ENCODE measurements at places on chromosomes 16 and 17. TPM values are rescaled to one million over a fixed set of nuclear protein-coding genes. Genes with fewer than 3 reads are reported as not detected.

The HSPB9 gene
- 0.24 TPM for polyA plus RNA-seq

DNA sequence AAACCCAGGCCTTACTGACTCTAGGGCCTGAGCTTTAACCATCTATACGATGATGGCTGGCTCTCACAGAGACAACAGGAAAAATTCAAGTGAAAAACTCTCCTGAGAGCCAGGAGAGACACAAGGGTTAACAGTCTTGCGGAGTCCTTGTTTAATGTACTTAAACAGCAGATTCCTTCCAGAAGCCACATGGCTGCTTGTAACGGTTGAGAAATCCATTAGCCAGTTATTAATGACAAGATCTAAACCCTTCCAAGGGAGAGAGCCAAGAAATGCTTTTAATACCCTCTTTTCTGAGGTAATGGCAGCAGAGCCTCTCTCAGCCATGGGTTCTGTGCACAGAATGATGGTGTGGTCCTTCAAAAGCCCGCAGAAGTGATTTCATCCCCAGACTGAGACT is 5.2 kb upstream of the ALDOA start:
- H3K27ac ChIP-seq, result no peak overlapping the region
- no peaks in the 10 kb centered on the region for H3K36me3 ChIP-seq
- H3K4me3 ChIP-seq, result no peak overlapping the region
- DNase-seq, result no peak
- peaks cover 5% of the 10 kb centered on the region for H3K4me1 ChIP-seq
- no peaks in the 10 kb centered on the region for H3K27me3 ChIP-seq

DNA sequence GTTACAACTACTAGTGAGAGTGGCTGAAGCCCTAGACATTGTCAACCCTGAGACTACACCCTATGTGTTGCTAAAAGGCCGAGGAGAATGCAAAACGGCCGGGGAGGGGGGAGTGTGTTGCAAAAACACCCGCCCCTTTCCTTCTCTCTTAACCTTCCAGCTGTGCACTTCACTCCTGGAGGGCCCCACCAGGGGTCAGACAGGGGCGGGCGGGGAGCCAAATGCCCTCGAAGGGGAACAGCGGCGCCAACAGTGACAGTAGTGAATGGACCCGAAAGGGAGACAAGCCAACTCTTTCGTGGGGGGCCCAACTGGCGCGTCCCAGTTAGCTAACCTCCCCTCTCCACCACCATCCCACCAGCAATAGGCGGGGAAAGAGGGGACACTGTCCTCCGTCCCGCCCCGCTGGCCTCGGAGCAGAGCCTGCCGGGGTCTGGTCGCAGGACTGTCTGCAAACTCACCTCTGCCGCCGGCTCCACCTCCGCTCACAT is 352 bp downstream of the MARF1 start:
- peaks cover 48% of the 10 kb centered on the region for H3K4me1 ChIP-seq
- peak overlapping the region; percentile 99 for H3K27ac ChIP-seq

GRCh38 chr17:64091571-64091970 is 38.4 kb downstream of the ERN1 start:
- H3K36me3 ChIP-seq, result no peaks in the 10 kb centered on the region
- no peak overlapping the region for H3K27ac ChIP-seq
- peaks cover 9% of the 10 kb centered on the region for H3K4me1 ChIP-seq
- no peak for DNase-seq
- no peaks in the 10 kb centered on the region for H3K27me3 ChIP-seq

The PPP1R1B gene
- polyA plus RNA-seq, result not detected

The FOXC2 gene
- polyA plus RNA-seq, result not detected

The SNX20 gene
- 40.3 TPM for polyA plus RNA-seq

GRCh38 chr16:53787423-53787822 is 83.5 kb downstream of the FTO start:
- H3K36me3 ChIP-seq, result peaks cover 4% of the 10 kb centered on the region
- no peak overlapping the region for H3K4me3 ChIP-seq
- DNase-seq, result no peak
- no peaks in the 10 kb centered on the region for H3K27me3 ChIP-seq
- H3K4me1 ChIP-seq, result peaks cover 27% of the 10 kb centered on the region

DNA sequence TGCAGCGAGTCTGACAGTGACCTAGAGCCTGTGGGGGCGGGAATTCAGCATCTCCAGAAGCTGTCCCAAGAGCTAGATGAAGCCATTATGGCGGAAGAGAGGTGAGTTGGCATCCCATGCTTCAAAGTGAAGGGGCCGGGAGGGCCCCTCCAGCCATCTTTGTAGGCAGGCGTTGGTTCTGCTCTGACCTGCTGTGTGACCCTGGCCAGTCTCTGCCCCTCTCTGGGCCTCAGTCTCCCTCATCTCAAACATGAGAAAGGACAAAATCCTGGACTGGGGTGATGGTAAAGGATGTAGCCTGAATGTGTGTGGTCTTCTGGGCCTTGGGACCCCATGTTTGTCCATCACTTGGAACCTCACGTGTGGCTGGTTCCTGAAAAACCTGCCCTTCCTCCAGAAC is 5.1 kb downstream of the PIMREG start:
- H3K27me3 ChIP-seq, result no peaks in the 10 kb centered on the region
- no peaks in the 10 kb centered on the region for H3K36me3 ChIP-seq
- H3K4me3 ChIP-seq, result no peak overlapping the region
- no peak for DNase-seq
- H3K27ac ChIP-seq, result no peak overlapping the region
- H3K4me1 ChIP-seq, result peaks cover 27% of the 10 kb centered on the region

DNA sequence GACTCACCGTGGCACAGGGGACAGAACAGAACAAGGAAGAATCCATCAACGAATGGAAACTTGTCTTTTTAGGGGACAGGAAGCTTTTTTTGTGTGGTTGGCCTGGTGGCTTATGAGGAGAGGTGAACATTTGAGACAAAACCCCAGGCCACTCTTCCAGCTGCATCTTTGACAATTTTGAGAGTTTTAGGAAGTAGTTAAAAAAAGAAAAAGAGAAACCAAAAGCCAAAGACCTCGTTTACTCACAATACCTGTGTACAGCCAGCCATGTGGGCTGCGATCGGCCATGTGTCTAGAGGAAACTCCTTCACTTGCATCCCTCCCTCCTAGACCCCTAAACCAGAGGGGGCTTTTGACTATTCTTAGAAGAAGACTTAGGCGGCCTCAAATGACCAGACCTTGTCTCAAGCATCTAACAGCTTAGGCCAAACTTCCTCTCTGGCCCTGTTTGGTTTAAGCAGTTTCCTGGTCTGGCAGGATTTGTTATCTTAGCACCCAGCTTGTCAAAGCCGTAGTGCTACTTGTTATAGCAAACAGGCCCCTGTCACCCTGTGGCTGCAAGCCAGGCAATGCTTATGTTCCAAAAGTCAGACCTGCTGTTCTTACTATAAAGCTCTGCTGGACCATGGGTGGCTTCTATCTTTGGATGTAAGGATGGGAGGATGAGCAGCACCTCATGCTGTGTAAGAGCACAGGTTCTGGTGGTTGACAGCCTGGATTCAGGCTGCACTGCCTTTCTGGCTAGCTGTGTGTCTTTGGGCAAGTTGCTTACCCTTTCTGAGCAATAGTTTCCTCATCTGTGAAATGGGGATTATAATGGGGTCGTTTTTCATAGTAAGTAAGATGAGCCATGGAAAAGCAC is 17.7 kb downstream of the KSR1 start:
- peak overlapping the region; percentile 91 for H3K27ac ChIP-seq
- peaks cover 65% of the 10 kb centered on the region for H3K4me1 ChIP-seq
- H3K36me3 ChIP-seq, result no peaks in the 10 kb centered on the region
- DNase-seq, result peak; percentile 45
- no peaks in the 10 kb centered on the region for H3K27me3 ChIP-seq
- H3K4me3 ChIP-seq, result peak overlapping the region; percentile 73

DNA sequence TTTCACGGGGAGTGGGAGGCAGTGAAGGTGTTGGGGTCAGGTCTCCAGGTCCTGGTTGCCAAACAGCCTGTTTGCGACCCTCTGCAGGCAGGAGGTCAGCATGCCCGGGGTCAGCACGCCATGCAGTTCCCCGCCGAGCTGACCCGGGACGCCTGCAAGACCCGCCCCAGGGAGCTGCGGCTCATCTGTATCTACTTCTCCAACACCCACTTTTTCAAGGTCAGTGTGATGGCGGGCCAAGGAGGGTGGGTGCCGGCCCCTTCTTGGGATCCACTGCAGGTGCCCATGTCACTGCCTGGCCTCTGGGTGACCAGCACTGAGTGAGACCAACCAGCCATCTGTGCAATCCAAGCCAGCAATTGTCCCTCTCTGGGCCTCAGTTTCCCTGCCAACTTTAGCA is 21.3 kb downstream of the ADGRG5 start:
- DNase-seq, result no peak
- H3K4me3 ChIP-seq, result no peak overlapping the region
- H3K36me3 ChIP-seq, result peaks cover 18% of the 10 kb centered on the region

GRCh38 chr17:20241855-20242254 is 225.5 kb downstream of the LGALS9B start:
- no peaks in the 10 kb centered on the region for H3K4me1 ChIP-seq
- peak overlapping the region; percentile 21 for H3K27ac ChIP-seq
- DNase-seq, result no peak
- H3K36me3 ChIP-seq, result peaks cover 13% of the 10 kb centered on the region
- no peak overlapping the region for H3K4me3 ChIP-seq
- no peaks in the 10 kb centered on the region for H3K27me3 ChIP-seq

- peaks cover 11% of the 10 kb centered on the region for H3K27me3 ChIP-seq
- peaks cover 10% of the 10 kb centered on the region for H3K4me1 ChIP-seq
- no peak for DNase-seq
These were observed 21.9 kb downstream of the ADORA2B start for GRCh38 chr17:15966879-15967248.

DNA sequence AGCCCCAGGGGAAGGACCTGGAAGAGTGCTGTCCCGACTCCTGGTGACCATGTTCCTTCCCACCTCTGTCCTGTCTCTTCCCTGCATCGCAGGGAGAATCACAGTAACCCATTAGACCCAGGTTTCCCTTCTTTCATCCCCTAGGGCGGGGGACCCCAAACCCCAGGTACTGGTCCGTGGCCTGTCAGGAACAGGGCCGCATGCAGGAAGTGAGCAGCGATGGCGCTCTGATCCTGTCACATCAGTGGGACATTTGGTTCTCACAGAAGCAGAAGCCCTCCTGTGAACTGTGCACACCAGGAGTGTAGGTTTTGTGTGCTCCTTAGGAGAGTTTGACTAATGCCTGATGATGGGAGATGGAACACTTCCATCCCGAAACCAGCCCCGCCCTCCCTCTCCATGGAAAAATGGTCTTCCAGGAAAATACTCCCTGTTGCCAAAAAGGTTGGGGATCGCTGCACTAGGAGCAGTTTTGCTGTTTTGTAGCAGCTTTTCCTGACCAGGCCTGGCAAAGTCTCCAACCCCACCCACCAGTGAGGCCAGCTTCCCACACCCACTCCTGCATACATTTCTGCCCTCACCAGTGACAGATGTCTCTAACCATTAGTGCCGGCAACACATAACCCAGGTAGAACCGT is 10.5 kb downstream of the MNT start:
- peaks cover 43% of the 10 kb centered on the region for H3K4me1 ChIP-seq
- H3K4me3 ChIP-seq, result no peak overlapping the region

DNA sequence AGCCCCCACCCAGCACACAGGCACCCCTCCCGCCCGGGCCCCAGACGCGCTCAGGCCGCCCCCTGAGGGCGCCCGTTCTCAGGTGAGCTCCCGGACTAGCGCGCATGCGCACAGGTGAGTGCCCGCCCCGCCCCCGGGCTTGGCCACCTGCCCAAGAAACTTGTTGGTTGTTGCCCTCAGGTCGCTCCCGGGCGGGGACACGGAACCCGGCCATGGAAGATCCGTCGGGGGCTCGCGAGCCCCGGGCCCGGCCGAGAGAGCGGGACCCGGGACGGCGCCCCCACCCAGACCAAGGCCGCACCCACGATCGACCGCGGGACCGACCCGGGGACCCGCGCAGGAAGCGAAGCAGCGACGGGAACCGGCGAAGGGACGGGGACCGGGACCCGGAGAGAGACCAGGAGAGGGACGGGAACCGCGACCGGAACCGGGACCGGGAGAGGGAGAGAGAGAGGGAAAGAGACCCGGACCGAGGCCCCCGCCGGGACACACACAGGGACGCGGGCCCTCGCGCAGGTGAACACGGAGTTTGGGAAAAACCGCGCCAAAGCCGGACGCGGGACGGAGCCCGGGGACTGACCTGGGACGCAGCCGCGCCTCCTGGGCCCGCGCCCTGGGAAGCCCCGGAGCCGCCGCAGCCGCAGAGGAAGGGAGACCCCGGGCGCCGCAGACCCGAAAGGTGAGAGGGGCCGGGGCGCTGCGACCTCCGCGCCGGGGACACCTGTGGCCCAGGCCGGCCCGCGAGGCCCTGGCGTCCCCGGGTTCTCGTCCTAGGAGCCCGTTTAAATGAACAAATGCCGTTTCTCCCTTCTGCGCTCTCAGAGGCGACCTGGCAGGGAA is at the start of gene MARVELD3:
Gene MARVELD3, plus strand, starts transcription at position 167 of the 840 bp plus-strand sequence. Its CDS starts 46 bp downstream, at position 213.
- H3K27me3 ChIP-seq, result peaks cover 11% of the 10 kb centered on the region
- no peaks in the 10 kb centered on the region for H3K36me3 ChIP-seq

The CCL7 gene
- polyA plus RNA-seq, result not detected

The KRTAP2-2 gene
- polyA plus RNA-seq, result not detected

DNA sequence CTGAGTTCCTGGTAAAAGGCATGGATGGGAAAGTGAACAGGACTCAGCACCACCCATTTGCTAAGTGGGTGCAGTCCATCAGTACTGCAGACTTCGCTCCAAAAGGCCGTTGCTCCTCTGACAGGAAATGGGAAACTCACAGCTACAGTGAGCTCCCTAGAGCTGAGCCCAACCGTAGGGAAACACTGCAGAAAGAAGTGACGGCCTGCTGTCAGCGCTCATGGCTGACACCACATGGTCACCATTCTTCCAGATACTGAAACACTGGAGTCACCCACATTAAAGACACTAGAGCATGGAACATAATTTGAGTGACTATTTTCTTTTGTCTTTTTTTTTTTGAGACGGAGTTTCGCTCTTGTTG is 31.9 kb downstream of the UBE2O start:
- H3K4me1 ChIP-seq, result peaks cover 82% of the 10 kb centered on the region
- H3K27me3 ChIP-seq, result no peaks in the 10 kb centered on the region

The HSD3B7 gene
- polyA plus RNA-seq, result not detected

GRCh38 chr17:40153603-40154236 is 13.4 kb downstream of the CASC3 start:
- no peak for DNase-seq
- peaks cover 8% of the 10 kb centered on the region for H3K36me3 ChIP-seq
- no peaks in the 10 kb centered on the region for H3K27me3 ChIP-seq
- no peak overlapping the region for H3K4me3 ChIP-seq
- H3K4me1 ChIP-seq, result peaks cover 45% of the 10 kb centered on the region
- H3K27ac ChIP-seq, result no peak overlapping the region

Measured in naive B cell (primary cell).